RKO (cell line): ENCODE measurements at places on chromosomes 12 and 14.

DNA sequence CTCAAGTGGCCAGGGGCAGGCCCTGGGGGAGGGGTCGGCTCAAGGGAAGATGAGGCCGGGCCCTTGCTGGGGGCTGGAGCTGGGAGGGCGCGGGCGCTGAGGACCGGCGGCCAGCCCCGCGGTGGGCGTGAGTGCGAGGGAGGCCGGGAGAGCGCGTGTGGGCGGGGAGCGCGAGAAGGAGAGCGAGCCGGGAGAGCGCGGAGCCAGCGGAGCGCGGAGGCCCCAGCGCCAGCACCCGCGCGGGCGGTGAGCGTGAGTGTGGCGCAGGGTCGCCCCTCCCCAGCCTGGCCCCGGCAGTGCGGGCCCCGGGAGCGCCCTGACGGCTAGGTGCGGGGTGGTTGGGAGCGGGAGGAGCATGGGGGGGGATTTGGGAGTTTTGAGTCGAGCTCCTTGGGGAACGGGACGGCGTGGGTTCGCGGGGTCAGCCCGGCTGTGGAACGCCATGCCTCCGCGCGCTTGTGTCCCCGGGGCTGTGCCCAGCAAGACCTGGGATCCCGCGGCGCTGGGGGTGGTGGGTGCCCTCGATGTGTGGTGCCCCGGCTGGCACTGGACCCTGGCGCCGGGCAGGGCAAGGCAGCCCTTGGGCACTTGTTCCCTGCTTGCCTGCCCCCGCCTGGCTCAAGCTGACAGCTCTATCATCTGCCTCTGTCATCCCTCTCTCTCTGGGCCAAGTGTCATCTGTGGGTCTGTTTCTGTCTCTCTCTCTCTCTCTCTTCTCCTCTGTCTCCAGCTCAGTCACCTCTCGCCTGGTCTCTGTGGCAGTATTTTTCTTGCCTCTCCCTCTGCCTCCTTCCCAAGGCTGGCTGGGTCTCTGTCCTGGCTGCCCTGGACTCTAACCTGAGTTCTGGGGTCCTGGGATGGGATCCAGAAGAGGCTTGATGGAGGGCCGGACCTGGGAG lies at the start of gene LBHD2:
Gene LBHD2 (plus strand): TSS at position 190 of the 899 bp plus-strand sequence. CDS start 1,803 bp downstream, outside the sequence.
- no peak for DNase-seq

- no peak for DNase-seq
These were observed 37.2 kb downstream of the APOBEC1 start for GRCh38 chr12:7628381-7628961.

- DNase-seq, result no peak
These were observed 149.9 kb upstream of the BTG1 start for GRCh38 chr12:92295523-92295922.

- no peak for DNase-seq
These were observed 26.6 kb upstream of the ETV6 start for GRCh38 chr12:11622876-11623281.

GRCh38 chr14:86770186-86770585 lies 1222.8 kb downstream of the GALC start:
- no peak for DNase-seq
